ENCODE measurements at places on chromosomes 1 and 21.

- DNase-seq: no peak
Observed at GRCh38 chr1:47921935-47922415, 75.2 kb downstream of the TRABD2B start.

DNA sequence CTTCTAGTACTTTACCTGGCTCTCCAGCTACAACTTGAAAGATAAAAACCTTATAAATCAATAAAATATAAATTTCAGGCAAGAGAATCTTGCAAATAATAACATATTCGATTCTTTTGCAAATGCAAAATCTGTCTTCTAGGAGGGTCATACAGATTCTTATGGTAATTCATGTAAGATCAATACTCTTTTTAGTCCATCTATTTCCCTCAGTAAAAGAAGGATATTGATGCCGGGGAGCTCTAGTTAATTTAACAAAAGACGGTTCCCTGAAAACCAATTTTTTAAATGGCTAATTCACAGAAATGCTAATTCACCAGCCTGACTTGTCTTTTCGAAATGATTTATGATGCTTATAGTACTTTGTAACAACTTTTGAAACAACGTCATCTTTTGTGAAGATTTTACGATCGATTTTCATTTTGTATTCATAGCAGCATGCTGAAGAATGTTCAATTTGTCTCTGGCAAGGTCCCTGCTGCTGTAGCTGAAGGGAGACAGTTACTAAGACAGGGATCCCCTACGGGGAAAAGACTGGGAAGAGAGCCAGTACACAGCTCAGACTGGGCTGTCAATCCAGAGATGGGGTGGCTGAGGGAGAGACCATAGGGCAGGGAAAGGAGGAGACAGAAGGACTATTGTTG lies 90.6 kb upstream of the SPAG17 start:
- no peak for DNase-seq

GRCh38 chr1:43066578-43066977 lies 105.5 kb downstream of the EBNA1BP2 start:
- DNase-seq: no peak

GRCh38 chr1:2190491-2190976 lies 4.0 kb downstream of the FAAP20 start:
- no peak for DNase-seq

Data from activated naive CD8-positive, alpha-beta T cell treated with anti-CD3 and anti-CD28 coated beads, Interleukin-2, amount 10 ng/mL, durations not matched to agents 7 days and 5 days (primary cell).